ENCODE measurements at places on chromosomes 2 and 18.

DNA sequence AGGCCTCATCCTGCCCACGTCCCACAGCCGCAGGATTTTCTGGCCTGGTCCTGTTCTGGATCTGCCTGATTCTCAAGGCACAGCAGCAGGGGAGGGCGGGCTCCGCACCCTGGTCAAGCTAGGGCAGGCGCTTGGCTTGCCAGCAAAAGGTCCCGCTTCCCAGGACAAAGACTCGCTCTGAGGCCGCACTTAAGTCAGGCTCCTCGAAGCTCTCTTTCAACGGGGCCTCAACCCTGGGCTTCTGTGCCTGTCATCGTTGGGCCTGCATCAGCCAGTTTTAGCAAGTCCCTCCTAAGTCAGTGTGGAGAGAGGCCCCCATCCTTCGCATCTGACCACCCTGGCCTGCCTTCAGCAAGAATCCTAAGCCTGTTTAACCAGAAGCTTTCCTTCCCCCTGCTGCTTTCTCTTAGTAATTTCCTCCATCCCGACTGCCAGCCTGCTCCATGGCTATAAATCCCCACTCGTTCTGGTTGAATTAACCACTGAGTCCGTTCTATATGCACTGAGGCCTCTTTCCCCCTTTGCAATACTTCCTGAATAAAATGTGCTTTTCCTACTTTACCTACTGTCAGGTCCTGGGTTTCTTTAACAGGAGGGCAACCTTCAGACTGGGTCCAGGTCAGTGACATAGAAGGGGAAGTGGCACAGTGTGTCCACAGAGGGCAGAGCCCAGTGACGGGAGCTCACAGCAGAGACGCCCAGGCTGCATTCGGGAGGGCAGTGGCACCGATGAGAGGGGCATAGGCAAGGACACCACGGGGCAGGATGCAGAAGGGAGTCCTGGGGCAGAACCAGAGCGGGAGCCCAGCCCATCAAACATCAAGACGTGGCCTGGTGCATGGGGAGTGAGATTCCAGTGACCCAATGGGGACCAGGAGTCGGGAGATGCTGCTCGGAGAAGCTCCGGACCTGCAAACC lies 62.7 kb downstream of the SP110 start:
- no peak for DNase-seq

DNA sequence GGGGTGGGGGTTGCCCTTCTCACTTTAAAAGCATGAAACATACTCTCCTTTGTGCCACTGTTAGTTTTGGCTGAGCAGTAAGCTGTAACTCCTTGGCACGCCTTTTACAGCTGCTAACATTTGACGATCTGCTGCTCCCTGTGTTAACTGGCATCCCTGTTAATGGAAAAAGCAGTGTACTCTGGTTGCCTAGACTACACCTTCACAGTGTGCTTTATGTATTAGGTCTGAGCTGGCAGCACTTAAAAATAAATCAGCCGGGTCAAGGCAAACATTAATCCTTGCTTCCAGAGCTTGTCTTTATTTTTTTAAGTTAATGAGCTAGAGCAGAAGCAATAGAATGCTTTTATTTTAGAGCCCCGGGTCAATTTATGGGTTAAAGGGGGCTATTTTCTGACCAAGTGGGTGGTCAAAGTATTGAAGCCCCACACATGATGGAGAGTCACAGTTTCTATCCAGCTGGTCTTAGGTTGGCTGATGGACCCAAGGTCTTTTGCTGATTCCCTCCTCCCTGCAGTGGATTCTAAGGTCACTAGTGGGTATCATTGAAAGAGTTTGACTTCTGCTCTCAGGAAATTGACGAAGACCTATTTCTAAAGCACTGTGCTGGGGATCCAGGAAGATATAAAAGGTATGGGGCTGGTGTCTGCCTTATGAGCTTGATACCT lies 54.5 kb downstream of the CFAP221 start:
- DNase-seq = no peak

GRCh38 chr2:12543978-12544558 lies 172.7 kb upstream of the TRIB2 start:
- no peak for DNase-seq

DNA sequence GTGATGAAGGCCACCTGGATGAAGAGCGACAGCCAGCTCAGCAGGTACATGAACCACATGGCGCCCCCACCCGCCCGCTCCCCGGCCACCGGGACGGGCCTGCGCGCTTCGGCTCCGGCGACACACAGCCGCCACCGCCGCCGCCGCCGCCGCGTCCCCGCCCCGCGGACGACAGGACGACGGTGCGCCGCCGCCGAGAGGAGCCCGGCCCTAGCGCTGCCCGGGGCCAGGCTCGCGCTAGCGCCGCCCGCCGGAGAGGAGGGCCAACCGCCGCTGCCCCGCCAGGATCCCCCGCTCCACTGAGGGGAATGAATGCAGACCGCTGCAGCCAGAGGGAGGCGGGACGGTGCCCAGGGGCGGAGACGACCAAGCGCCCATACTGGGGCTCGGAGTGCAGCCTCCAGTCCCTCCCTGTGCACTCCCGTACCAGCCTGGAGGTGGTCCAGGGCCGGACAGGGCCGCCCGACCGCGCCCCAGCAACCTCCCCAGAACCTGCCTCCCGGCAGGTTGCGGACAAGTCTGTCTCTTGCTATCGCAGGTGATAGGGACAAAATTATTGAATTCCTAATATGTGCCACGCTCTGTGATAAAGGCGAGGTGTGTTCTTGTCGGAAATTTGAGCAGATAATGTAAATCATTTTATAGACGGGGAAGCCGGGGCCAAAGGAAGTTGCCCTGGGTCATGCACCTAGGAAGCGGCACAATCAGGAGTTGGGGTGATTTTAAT lies at the start of gene TEX261:
Gene TEX261 (minus strand): TSS at position 175 of the 727 bp plus-strand sequence. CDS start 116 bp downstream, at position 59.
- DNase-seq = peak; percentile 84

GRCh38 chr18:60372132-60372531 lies 443 bp downstream of the MC4R start:
- no peak for DNase-seq

DNA sequence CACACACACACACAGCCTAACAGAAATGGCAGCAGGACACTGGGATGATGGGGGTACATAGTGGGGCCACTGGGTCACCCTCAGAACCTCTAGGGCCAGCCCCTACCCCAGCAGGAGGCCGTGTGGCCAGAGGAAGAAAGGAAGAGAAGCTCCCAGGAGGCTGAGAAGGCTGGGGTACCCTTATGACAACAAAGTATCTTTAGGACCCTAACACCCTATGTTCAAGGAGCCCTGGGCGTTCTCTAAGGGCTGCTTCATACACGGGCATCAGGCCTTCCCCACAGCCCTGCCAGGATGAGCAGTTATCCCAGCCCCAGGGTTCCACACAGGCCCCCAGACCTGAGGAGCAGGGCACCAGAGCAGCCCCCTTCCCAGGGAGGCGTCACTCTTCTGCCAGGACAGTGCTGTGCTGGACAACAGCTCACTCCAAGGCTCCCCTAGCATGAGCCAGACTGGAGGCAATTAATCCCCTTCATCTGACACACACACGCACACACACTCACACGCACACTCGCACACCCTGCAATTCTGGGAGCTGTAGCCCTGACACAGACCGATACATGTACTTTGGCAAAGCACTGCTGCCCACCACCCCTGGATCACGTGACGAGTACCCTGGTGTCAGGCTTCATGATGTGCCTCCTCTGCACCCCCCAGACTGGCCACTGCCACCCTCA lies 163.6 kb downstream of the TNS1 start:
- DNase-seq = no peak

GRCh38 chr2:218876562-218877219 lies 4.0 kb upstream of the WNT10A start:
- DNase-seq = no peak

- DNase-seq = no peak
Measured at GRCh38 chr2:30800159-30800558, 7.1 kb downstream of the CAPN13 start.

DNA sequence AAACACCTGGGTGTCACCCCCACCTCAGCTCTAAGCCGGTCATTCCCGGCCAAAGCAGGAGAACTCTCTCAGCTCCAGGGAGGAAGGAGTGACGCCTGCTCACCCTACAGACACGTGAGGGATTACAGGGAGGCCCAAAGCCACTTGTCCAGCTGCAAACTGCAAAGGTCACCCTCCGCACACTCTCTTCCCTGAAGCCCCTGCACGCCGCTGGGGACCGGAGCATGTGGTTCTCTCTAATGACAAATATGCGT lies 108.0 kb upstream of the ID2 start:
- DNase-seq = no peak

DNA sequence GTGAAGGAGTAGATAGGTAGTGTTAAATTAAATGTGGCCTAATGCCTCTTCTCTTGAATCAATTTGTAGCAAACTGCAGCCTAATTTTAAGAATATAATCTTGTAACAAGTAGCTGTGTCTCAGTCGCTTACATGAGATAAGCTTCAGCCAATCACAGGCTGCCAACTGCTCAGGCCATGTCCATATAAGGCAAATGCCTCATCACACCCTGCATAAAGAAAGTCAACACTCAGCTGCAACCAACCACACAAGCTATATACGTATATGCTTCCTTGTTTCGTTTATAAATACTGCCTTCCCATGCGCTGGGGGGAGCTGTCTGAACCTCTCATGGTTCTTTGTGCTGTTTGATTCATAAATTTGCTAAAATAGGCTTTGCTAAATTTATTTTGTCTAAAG lies 476.3 kb downstream of the TRIB2 start:
- no peak for DNase-seq

DNA sequence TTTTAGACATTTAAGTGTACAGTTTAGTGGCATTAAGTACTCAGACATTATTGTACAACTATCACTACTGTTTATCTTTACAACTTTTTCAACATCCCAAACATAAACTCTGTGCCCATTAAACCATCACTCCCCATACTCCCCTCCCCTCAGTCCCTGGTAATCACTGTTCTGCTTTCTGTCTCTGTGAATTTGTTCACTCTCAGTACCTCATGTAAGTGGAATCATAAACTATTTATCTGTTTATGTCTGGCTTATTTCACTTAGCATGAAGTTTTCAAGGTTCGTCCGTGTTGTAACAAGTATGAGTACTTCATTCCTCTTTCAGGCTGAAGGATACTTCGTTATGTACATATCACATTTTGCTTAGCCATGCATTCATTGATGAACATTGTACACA lies 9.8 kb upstream of the RUFY4 start:
- DNase-seq = no peak

GRCh38 chr2:162073888-162074631 lies at the start of gene DPP4:
TSS of gene DPP4 (minus strand) at chr2:162074215. CDS start at chr2:162073981, 234 bp downstream.
- no peak for DNase-seq

DNA sequence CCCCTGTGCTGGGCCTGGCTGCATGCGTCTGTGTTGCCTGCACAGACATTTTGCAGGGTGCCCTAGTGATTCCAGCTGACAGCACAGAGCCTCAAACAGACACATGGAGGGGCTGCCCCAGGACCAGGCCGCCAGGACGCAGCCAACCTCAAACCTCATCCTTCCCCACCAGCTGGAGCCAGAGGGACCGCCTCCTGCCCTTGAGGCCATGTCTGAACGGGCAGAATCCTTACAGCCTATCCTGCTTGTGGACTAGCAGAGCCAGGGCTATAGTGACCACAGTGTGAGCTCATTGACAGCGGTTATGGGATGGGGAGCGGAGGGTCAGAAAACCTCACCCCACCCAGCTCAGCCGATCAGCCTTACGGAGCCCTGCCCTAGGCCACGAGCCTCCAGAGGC lies 22.4 kb downstream of the ODC1 start:
- no peak for DNase-seq

GRCh38 chr2:878245-878930 lies 72.3 kb upstream of the SNTG2 start:
- no peak for DNase-seq

- peak; percentile 11 for DNase-seq
Measured at GRCh38 chr2:102661846-102662245, 42.5 kb downstream of the SLC9A2 start.

DNA sequence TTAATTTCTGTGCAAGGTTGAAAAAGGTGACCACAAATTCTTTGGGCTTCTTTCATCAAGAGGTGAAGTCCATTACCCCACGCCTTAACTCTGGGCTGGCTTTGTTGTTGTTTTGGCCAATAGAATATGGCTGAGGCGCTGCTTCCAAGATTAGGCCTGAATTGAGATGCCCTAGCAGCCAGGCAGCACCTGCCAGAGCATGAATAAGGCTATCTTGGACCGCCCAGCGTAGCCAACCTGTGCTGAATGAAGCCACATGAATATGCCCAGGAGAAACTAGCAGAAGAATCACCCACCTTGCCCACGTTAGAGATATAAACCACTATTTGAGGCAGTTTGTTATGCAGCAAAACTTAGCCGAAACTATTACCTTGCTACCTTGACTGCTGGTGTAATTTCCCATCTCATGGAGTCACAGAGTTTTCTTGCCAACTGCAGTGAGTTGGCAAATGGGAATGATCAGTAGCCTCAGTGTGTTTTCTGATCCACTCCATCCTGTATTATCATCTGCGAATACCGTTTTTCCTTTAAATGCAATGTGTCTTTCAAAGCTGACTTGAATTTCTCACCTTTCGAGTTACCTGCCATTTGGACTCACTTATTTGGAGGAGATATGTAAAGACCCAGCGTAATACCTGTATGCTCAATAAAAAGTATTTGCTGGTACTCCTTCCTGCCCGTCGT lies 679 bp downstream of the TSGA10 start:
- no peak for DNase-seq

DNA sequence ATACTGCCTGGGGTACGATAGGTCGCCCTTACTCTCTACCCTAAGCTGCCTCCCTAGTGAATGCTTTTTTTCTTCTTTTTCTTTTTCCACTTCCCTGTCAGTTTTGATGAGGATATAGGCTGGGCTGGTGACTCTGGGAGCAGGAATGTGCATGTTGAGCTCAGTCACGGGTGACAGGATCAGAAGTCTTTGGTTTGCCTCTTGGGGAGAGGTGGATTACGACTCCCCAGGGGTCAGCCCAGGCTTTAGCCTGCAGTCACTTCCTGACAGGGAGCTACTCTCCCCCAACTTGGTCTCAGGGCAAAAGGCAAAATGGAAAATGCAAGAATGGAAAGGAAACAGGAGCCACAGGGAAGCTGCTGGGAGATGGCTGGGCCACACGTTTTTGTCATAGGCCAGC lies 57.3 kb downstream of the THNSL2 start:
- no peak for DNase-seq

- no peak for DNase-seq
Measured at GRCh38 chr2:20371323-20372025, 20.8 kb upstream of the PUM2 start.

GRCh38 chr2:185835974-185836373 lies 97.4 kb downstream of the FSIP2 start:
- no peak for DNase-seq

DNA sequence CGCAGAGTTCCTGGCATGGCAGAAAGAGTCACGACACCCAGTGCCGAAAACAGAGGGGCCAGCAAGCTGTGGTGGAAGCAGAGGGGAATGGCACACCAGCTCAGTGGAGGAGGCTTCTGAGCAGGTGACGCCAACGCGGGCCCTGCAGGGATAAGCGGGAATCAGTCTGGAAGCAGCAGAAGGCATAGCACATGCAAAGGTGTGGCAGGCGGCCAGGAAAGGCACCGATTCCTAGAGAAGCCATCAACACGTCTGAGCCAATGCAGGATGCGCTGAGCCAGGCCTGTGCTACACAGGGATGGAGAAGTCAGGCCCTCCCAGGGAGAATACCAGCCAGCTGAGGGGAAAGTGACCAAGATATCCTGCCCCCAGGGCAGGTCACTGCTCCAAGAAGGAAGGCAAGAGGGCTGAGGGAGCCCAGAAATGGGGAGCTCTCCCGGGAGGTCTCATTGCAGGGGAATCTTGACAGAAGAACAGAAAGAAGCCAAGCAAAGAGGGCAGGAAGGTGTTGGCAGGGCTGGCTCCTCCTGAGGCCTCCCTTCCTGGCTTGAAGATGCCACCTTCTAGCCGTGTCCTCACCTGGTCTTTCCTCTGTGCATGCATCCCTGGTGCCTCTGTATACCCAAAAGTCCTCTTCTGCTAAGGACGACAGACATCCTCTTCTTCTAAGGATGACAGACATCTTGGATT lies 16.3 kb downstream of the TEX51 start:
- no peak for DNase-seq

- no peak for DNase-seq
Measured at GRCh38 chr2:116211719-116212118, 1602.8 kb upstream of the DDX18 start.

All from putamen (tissue), 1 donor.